ENCODE measurements at places on chromosomes 11 and 22. TPM values are rescaled to one million over a fixed set of nuclear protein-coding genes. Genes with fewer than 3 reads are reported as not detected.

Gene FBXO7
- total RNA-seq: 67.4 TPM

DNA sequence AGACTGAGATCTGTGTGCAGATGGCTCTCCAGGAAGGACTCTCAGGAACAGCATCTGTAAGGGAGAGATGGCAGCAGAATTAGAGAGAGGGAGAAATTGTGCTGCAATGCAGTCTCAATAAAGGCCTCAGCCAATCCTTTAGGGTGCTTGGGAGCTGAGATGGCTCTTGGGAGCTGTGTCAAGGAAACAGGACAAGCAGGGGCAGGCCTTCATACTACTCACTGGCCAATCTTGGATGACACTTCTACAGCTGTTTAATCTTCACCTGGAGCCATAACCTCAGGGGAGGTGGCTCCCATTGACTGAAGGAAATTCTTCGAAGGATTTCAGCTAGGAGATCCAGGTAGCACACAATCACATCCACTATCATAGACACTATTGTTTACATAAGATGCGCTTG, 10.0 kb downstream of the OR5B21 start:
- DNase-seq: no peak

Gene PGGHG
- total RNA-seq: 5.3 TPM

- no peak for DNase-seq
Measured at GRCh38 chr11:101508370-101508769, 75.4 kb downstream of the TRPC6 start.

Gene JHY
- total RNA-seq: 9.3 TPM

DNA sequence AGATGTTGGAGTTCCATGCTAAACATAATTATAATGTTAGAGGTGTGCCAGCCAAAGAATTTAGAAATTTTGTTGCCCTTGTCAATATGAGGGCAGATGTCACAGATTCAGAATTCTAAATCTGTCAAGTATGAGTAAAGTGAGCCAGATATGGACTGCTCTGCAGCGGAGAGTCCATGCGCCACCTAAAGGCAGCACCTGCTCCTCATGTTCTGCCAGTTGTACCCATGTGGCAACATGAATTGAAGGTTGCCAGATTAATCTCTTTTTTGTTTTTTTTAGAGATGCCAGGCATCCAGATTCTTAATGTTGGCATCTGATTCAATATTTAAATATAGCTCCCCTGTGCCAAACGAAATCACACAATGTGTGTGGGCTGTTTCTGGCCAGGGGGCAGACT, 678.6 kb upstream of the ANO5 start:
- no peak for DNase-seq

- no peak for DNase-seq
Measured at GRCh38 chr22:23553438-23553837, 26.7 kb downstream of the IGLL1 start.

DNA sequence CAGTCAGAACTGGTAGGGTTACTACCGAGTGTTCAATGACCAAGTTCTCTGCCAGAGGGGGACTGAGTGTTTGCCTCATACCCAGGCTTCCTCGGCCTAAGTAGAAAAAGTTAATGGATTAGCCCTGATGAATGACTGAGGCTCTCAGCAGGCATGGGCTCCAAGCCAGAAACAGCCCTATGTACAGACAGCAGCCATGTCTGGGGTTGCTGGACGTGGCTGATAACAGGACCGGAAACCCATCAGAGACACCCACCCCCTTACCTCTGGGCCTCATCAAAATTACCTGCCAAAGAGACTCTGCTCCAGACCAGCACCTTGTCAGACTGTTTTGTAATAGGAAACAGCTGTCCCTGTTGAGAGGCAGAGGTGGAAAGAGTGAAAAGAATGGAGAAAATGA, 351.4 kb downstream of the ETS1 start:
- peak; percentile 26 for DNase-seq

- DNase-seq: no peak
Measured at GRCh38 chr11:44960200-44960845, 9.6 kb upstream of the TP53I11 start.

- no peak for DNase-seq
Measured at GRCh38 chr11:45459491-45459890, 173.3 kb upstream of the SYT13 start.

DNA sequence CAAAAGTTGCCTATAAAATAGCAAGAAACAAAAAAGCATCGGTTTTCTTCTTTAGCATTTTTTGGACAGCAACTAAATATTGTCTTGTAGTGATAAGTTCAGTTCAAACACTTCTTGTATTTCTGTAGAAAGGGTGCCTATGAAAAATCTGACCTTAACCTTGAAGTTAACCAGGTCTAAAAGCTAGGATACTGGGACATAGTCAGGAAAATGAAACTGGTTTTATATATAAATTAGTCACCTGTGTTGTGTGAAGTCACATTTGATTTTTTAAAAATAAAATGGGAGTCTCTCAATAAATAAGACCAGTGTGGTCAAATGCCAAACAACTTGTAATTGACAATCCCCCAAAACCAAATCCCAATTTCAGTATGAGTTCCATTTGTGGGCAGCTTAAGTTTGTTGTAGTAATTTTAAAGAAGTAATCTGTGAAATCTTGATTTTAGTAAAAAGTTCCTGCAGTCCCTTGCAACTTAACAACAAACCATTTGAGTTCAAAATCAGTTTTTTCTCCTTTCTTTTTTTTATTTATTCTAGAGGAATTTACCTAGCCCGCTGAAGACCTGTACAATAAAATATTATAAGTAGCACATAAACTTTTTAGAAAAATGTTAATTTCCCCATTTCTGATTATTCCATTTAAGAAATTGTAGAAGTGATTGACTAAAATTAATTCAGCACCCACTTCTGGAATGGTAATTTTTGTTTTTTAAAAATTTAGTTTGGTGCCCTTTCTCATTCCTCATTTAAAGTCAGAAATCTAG, 84.5 kb upstream of the PPARA start:
- DNase-seq: peak; percentile 59

Gene MS4A6E
- not detected for total RNA-seq

DNA sequence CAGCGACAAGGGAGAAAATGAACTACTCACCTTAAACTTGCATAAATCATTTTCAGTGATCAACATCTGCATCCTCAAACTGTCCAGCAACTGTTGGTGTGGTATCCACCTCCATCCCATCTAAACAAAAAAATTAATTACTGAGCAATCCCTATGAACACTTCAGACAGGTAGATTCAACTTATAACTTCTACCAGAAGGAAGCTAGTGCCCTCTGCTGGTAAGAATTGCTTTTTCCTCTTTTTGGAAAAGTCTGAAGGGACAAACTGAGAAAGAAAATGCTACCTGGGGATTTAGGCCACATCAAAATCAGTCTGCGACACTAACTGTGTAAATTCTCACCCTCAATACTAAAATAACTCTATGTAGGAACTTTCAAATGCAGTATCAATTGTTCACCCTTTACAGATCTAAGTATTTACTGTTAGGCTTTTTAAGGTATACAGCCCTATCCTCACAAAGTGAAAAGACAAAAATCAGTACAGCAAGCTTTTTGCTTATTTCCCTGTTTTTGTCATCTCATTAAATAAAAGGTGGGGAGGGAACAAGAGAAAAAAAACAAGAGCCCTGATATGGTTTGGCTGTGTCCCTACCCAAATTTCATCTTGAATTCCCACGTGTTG, 17.9 kb downstream of the CLNS1A start:
- peak; percentile 71 for DNase-seq

DNA sequence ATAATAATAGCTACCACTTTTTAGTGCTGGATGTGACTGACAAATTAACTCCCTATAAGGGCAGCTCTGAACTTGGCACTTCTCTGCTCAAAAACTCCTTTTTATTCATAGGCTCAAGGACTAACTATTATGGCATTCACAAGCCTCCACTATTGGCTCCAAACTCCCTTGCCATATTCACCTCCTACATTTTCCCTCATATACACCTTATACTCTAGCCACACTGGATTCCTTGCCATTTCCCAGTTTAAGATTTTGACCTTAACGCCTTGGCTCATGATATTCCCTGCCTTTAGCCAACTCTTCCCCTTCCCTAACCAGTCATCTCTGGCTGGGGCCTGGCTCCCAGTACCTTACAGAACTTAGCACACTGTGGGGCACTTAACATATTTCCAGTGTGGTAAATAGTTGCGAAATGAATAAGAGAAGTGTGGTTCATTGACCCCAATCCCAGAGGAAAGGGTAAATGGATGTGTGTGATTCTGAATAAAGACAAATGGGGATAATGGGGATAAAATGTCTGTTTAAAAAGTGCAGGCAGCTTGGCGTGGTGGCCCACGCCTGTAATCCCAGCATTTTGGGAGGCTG, 40.0 kb upstream of the SORL1 start:
- DNase-seq: no peak

DNA sequence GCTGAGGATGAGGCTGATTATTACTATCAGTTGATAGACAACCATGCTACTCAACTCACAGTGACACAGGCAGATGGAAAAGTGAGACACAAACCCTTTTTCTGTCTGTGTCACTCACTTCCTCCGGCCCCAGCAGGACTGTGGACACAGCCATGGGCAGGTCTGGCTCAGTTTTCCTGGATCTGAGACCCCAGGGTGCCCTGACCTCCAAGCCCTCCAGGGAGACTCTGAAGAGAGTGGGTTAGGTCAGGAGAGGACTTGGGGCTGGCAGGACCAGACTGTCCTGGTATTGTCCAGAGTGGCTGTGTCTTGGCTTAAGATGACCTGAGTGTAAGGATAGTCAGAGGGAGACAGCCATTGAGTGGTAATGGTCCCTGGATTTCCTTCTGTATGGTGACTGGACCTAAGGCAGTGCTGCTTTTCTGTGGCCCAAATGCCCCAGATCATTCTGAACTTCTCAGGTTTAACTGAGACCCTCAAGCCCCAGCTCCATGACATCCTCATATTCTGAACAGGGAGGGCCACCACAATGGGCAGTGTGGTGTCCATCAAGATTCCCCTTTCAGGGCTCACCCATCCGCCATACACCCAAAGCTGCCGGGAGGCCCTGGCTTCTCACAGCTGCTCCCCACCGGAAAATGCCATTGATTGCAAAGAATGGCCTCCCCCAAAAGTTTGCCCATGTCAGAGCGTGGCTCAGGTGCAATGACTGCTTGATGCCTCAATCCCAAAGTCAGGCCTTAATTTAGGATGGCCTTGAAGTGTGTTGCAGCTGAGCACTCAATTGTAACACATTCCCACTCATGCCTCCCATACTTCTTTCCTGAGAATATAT, 36.2 kb upstream of the PRAME start:
- no peak for DNase-seq

GRCh38 chr11:109991835-109992234, 101.4 kb upstream of the ZC3H12C start:
- DNase-seq: no peak

- no peak for DNase-seq
Measured at GRCh38 chr22:36311386-36312085, 58.6 kb downstream of the APOL1 start.

- DNase-seq: peak; percentile 0
Measured at GRCh38 chr11:105489446-105489845, 120.4 kb upstream of the GRIA4 start.

Gene RIC3
- not detected for total RNA-seq

Gene CASP5
- not detected for total RNA-seq

GRCh38 chr11:64120951-64121569, 44.9 kb downstream of the MACROD1 start:
- no peak for DNase-seq

All from fibroblast of the aortic adventitia (primary cell).